ENCODE measurements at places on chromosomes 5 and 9.

DNA sequence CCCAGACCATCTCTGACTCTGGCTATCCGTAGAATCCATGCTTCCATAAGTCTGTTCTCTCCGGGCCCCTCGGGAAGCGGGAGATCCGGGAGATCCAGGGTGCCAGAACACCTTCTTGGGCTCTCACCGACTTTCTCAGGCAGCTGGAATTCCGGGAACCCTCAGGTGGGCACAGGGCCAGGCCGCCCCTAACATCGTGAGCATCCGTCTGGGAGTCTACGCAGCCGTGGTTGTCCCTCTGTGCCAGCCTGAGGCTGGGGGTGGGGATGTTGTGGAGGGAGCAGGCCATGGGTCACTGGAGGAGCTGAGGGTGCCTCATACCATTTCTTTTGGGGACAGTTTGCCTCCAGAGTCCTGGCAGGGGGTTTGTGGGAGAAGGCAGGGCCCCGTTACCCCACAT, 92.3 kb upstream of the COL5A1 start:
- no peak for DNase-seq

- DNase-seq = no peak
These were observed 727 bp upstream of the DNAJA1 start for GRCh38 chr9:33024126-33024965.

DNA sequence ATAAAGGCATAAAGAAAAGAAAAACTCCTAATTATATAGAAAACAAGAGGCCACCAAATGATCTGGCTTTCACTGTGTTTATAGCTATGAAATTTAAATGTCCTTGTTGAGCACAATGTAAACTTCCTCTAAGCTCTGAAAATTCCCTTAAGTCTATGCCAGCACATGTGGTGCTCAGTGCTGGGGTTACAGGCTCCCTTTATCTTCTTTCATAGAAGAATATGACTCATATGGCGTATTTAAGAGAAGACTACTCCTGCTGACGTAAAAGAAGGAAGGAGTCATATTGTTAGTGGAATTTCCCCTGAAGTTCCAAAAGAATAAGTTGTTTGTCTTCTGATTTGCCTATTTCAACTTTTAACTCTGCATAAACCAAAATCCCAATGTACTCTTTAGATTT, 30.4 kb downstream of the RNF145 start:
- no peak for DNase-seq

- DNase-seq = no peak
These were observed 923.0 kb upstream of the SEMA6A start for GRCh38 chr5:117497601-117498000.

- no peak for DNase-seq
These were observed 450.5 kb upstream of the CDH10 start for GRCh38 chr5:25095261-25095660.

DNA sequence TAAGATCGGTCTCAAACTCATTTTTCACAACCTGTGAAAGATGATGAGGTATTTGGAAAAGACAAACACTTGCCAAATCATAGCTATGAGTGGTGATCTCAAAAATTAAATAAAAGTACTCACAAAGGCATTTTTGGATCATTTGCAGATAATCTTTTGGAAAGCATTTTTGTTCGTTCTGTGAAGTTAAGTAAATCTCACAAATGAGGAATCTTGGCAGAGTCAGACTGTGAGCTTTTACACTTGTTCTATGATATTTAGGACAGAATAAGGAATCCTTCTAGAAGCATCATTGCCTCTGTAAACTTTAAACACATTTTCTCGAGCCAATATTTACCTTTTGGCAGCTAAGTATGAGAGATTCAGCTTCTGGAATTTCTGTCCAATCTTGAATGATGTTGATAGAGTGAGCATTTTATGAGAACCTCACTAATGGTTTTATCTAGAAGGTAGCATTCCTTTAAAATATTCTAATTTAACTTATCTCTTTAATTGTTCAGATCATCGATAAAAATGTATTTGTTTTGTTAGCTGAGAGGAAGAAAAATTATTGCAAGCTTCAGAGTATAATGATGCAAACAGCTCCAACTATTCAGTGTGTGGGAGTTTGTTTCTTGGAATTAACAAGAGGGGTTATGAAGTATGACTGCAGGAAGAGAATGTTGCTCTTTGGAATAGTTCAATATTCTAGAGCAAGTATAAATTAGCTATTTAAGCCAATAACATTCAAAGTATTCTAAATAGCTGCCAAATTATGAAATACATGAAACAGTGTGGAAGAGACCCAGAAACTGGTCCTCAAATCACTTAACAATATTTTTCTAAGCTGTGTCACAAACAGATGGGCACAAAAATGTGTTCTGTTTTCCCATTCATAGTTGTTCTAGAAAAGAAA, 48.6 kb upstream of the SLCO6A1 start:
- no peak for DNase-seq

DNA sequence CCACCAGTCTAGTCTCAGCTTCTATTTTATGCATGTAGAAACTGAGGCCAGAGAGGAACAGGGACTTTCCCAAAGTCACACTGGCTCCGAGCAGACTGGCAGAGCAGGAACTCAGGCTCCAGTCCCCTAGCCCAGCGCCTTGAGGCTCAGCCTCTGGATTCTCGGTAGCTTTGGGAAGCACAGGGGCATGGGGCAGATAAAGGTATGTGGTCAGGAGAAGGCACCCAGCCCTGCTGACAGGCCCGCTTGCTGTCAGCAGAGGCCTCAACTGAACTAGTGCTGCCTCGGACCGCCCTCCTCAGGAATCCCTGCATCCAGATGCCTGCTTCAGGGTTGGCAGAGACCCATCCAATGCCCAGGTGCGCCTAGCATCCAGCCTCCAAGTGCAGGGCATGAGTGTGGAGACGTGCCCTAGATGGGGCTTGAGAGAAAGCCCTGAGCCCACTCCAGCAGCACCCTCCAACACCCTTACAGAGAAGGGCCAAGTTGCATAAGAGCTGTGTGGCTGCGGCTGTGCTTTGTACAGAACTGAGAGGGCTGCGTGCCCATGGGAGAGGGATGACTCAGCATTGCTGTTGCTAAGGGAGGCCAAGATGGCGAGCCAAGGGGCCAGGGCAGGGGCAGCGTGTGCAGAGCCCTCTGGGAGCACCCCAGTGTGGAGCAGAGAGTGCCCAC, 168.6 kb downstream of the MACROH2A1 start:
- no peak for DNase-seq

GRCh38 chr5:176692839-176693476, 45.7 kb downstream of the TSPAN17 start:
- no peak for DNase-seq

DNA sequence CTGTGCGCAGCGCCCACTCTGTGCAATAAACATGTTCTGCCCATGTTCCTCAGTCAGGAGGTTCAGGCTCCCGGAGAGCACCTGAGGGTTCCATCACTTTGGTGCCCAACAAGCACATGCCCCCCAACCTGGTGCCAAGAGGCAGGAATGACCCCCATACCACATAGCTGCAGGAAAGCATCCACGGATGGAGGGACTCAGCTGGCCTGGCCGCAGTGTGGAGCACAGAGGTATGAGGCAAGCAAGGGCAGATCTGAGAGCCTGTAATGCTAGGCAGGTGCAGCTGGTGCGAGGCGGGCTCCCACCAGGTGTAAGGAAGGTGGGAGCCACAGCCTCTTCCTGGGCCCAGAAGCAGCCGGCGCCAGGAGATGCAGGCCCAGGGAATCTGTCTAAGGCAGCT, 4.3 kb upstream of the MRNIP start:
- DNase-seq = no peak

DNA sequence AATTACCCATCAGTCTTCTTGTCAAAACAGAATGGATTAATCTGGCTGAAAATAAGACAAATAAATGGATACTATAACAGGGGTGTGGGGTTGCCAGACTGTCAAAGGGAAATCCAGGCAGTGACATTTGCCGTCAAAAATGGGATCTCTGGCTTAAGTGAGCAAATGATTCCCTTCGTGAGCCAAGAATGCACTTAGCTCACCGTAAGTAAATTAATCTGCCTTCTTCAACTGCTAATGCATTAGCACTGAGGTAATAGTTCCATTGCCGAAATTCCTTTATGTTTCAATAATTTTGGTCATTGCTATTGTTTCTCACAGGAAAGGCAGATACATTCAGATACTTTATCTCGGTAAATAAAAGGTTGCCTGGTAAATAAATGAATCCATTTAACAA, 377.8 kb downstream of the KIAA0825 start:
- DNase-seq = no peak

GRCh38 chr5:92401492-92401891, 1018.4 kb upstream of the ARRDC3 start:
- DNase-seq = no peak

- no peak for DNase-seq
These were observed 273.4 kb downstream of the KCNN2 start for GRCh38 chr5:114634967-114635901.

DNA sequence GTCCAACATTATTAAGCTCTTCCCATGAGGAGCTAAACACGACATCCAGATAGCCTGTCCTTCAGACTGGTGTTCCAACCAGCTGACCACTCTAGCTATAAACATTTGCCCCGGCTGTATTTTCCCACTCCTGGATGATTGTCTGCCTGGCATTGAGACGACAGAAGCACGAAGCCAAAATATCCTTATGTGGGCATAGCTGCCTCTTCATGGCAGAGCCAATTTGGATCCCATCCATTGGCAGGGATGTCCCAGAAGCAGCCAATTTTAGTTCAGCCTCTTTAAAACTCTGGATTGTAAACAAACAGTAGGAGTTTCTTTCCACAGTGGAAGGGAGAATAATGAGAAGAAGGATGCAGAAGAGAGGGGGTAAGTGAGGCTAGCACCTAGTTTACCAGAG, 507.6 kb downstream of the CETN3 start:
- no peak for DNase-seq

DNA sequence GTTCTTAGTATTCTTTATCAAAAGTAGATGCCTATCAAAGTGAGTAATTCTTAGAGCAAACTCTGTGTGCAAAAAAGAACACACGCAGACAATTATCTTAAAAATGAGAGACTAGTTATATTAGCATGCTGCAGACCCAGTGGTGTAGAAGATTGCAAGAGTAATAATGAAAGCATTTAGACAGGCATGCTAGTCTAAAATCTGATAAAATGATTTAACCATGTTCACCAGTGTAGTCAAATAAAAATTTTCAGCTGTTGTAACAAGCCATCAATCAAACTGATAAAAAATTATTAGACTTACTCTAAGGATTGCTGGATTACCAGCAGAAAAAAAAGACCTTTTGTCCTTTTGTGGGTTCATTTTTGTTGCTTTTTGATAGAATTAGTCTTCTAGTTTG, 241.9 kb upstream of the TLE4 start:
- DNase-seq = no peak

GRCh38 chr5:142301540-142301939, 23.3 kb downstream of the SPRY4 start:
- no peak for DNase-seq

GRCh38 chr9:117815948-117816347, 111.7 kb downstream of the TLR4 start:
- DNase-seq = no peak

DNA sequence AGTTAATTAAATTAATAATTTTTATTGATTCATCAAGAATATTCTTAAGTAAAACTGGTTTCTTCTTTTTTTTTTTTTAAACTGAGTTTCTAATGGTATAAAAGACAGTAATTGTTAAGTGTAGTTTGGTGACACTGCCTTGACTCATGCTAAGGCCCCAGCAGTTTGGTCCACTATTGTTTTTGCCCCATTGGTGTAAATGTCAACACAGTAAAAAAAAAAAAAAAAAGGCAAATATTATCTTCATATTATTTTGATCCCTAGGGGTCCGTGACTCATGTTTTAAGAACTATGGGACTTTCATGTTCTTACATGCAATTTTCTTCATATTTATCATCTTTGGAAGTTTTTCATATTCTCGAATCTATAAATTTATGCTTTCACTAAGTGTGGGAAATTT, 29.2 kb upstream of the JAK2 start:
- DNase-seq = no peak

DNA sequence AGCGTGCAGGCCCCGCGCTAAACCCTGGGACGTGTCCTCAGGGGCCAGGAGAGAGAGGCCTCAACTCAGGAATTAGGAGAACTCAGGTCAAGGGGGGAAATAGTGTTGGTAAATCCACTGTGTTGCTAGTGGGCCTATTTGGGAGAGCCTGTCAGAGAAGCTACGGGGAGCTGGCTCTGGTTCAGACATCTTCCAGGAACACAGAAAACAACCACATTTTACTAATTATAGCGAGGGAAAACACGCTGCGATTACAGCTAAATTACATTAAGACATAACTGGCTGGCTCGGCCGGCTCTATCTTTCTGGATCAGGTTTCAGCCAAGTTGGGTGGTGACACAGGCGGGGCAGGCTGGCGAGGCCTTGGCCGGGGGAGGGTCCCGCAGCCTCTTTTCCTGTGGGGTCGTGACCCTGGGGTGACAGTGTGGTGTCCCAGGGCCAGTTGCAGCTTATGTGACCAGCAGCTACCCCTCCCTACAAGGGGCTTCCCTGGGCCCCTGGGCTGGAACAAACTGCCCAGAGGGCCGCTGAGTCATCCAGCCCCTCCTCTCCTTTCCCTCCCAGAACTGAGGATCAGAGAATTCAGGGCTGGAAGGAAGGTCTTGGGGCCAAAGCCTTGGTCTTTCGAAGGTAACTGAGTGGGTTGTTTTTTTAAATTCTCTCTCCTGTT, 75.1 kb downstream of the FGF18 start:
- no peak for DNase-seq

GRCh38 chr9:101970609-101971008, 232.2 kb upstream of the GRIN3A start:
- DNase-seq = no peak

- no peak for DNase-seq
These were observed 630.4 kb downstream of the PRELID2 start for GRCh38 chr5:145204743-145205142.

GRCh38 chr5:119282628-119283027, 73.2 kb upstream of the TNFAIP8 start:
- no peak for DNase-seq

GRCh38 chr9:73152543-73152844, 829 bp downstream of the ANXA1 start:
- no peak for DNase-seq

DNA sequence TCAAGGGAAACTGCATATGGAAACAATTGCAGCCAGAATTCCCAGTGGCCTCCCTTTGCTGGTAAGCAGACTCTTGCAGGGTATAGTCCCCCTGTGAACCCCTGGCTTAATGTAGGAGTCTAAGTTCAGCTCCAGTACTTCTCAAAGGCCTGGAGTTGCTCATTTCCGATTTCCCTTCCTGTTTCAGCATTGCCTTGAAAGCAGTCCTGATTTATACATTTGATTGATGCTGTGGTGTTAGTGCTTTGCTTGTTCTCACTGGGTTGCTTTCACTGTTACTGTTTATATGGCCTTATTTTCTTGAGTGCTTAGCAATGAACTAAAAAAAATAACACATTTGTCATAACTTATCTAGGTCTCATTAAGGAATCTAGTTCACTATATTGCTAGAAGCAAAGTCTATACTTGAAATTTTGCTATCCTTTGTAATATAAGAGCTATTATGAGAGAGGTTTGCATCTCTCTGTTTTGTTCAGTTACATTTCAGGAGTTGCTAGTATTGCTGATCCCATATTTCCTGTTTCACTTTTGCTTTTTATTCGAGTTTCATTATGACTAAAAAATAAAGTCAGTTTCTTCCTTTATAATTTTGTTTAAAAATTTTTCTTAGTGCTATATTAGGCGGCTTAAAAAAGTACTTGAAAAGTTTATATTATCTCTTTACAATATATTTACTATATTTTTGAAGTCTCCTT, 122.4 kb upstream of the NMUR2 start:
- no peak for DNase-seq

- DNase-seq = no peak
These were observed 6.6 kb downstream of the C1QTNF2 start for GRCh38 chr5:160363660-160364395.

- no peak for DNase-seq
These were observed 3.0 kb upstream of the TMEM210 start for GRCh38 chr9:137174722-137175293.

GRCh38 chr9:137311986-137312851, 10.1 kb upstream of the NRARP start:
- DNase-seq = no peak

GRCh38 chr5:52692039-52692438, 95.7 kb upstream of the ITGA1 start:
- no peak for DNase-seq
